Cortex of kidney (tissue), 1 donor: ENCODE measurements at places on chromosomes 4 and X.

DNA sequence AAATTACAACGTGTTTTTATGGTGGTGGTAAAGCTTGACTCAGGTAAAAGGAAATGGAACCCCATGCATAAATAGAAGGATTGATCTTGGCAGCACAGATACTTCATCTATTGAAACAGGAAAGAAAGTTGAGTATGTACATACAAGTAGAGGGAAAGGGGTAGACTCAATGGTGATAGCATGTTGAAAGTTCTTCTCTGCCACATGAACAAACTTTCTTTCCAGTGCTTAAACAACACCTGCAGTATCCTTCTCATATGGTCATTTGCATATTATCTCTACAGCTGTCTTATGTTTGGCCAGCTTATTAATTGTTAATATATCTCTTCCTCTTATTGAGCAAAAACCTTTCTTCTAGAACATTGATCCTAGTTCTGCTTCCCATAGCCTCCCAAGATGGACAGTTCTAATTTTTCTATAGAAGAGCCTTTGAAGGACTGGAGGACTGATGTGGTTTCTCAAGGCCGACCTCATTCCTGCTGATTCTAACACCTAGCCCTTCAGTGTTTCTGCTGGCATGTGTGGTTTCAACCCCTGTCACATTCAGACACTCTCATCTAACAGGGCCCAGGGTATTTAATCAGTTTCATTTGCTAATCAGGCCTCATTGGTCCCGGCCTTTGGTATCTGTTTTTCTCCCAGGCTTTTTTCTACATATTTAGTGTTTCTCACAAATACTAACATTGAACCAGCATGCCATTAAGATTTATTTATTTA is 108.1 kb upstream of the SPRY1 start:
- no peak for DNase-seq

GRCh38 chrX:41245641-41246040 is 88.3 kb upstream of the DDX3X start:
- DNase-seq, result no peak

GRCh38 chr4:121072224-121073003 is at the start of gene NDNF:
Gene NDNF (minus strand): TSS chr4:121072535. CDS start chr4:121045837, 26,698 bp downstream.
- DNase-seq, result no peak

GRCh38 chr4:13659341-13660070 is 32.0 kb upstream of the BOD1L1 start:
- DNase-seq, result no peak

DNA sequence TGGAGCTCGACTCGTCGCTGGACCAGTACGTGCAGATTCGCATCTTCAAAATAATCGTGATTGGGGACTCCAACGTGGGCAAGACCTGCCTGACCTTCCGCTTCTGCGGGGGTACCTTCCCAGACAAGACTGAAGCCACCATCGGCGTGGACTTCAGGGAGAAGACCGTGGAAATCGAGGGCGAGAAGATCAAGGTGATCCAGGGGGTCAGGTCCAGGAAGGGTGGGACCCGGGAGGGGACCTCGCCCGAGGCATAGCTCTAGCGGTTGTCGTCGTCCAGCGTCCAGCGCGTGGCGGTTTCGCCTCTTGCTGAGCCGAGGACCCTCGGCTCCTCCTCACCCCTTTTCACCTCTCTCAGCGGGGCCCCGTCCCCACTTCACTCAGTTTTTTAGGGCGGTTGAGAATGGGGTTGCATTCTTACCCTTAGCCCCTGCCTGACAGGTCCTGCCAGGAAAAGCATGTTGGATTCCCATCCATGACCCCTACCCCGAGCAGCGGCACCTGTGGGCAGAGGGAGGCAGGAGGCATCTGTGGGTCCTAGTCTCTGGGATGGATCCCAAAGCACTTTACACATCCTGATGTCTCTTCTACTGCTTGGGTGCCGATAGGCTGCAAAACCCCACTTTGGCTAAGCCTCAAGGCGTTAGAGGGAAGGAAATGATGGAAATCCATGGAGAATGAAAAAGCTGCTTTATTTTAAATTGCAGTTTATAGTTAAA is 524 bp downstream of the RAB33A start:
- no peak for DNase-seq

GRCh38 chrX:21255032-21255618 is 119.1 kb upstream of the CNKSR2 start:
- no peak for DNase-seq

- DNase-seq, result no peak
Observed at GRCh38 chr4:77586951-77587383, 18.7 kb upstream of the CXCL13 start.

GRCh38 chr4:143538979-143539669 is 25.6 kb downstream of the SMARCA5 start:
- no peak for DNase-seq

DNA sequence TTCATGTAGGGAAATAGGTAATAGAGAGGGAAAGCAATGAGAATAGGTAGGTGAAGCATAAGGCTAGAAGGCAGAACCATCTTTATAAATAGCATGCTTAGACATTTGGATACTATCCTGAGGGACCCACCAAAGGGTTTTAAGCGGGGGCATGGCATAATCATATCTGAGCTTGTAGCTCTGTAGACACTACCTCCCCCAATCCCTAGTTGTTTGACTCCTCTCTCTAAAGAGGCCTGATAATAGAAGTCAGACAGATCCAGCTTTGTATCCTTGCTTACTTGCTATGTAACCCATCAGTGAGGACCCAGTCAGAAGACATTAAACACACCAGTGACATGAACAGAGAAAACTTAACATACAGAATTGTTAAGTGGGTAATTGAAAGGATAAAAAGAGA is 58.7 kb downstream of the SCFD2 start:
- no peak for DNase-seq

- no peak for DNase-seq
Observed at GRCh38 chr4:74283614-74284013, 24.7 kb upstream of the EPGN start.

DNA sequence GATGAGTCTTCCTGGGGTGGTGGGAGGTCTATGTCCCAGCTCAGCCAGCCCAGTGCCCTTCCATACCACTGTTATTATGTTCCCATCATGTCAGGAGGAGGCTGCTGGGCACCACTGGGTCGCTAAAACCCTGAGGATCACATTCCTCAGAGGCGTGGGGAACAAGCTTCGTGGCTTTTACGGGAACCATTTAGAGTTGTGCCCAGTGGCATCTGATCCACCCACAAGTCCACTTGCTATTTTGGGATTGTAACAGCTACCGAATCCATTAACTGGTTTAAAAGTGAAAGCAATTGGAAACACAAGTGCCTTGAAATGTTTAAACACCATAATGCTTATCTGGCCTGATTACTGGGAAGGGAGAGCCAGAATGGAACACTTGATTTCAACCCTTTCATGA is 13.1 kb upstream of the CCKAR start:
- DNase-seq, result no peak

DNA sequence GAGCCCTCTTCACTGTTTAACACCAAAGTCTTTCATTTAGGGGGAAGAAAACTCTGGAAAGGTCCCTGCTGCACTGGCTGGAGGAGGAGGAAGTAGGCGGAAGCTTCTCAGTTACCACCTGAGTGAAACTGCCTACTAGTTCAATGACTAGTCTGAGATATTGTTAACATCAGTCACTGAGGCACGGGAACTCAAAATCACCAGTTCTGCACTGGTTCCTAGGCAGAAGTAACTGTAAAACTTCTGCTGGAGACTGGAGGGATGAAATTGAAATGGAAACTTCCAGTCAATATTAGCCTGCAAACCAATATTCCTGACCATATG is 178.3 kb downstream of the SNCA start:
- no peak for DNase-seq

- no peak for DNase-seq
Observed at GRCh38 chr4:85084371-85085094, 118.0 kb upstream of the WDFY3 start.

DNA sequence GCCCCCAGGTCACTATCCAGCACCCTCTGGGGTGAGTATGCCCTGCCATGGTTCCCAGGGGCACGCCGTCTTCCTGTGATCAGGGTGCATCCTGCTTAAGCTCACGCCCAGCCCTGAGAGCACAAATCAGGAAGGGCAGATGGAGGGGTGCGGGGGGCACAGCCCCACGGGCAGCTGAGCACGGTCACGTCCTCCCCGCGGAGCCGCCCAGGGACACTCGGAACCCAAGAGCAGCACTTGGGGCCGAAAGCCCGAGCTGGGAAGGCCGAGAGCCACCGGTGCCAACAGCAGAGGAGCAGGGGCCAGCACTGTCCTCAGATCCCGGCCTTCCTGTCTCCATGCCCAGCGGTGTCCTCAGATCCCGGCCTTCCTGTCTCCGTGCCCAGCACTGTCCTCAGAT is 21.5 kb downstream of the NELFA start:
- DNase-seq, result no peak

DNA sequence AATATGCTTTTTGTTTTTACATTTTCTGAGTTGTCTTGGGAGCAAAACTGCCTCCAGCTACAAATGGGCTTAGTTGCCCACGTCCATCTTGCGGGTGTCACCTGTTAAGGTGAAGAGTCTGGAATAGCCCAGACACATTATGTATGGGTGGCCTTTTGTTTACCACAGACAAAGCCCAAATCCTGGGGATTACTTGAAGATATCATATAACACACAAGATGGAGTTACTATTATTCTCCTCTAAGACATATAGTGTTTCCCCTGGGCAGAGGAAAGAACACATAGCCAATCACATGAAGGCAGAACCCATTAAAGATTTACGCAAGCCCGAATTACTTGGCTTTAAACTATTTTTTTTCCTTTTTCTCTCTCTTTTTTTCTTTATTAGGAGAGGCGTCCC is 625.6 kb upstream of the FAM241A start:
- no peak for DNase-seq

DNA sequence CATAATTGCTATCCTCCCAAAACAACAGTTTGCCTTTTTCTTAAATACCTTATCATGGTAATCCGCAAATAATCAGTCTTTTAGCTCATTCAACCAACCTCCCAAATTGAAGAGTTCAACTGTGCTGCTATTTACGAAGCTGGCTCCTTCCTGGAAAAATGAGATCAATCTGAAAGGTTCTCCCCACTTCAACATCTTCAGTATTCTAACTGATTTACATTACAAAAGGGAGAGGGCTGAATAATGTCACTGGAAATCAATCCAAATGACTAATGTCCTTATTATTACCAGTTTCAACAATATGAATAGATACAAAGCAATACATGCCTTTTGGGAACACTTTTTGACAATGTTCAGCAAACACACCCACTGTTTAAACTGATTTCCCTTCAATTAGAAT is 86.2 kb downstream of the WNK3 start:
- no peak for DNase-seq

GRCh38 chrX:109822861-109823260 is 89.8 kb upstream of the ACSL4 start:
- DNase-seq, result no peak
